Right ventricle myocardium superior (tissue), 1 donor: ENCODE measurements at places on chromosomes 16 and 17. TPM values are rescaled to one million over a fixed set of nuclear protein-coding genes. Genes with fewer than 3 reads are reported as not detected.

TBC1D26 gene
- not detected for total RNA-seq

HYDIN gene
- 0.89 TPM for total RNA-seq

P2RX5 gene
- 13.0 TPM for total RNA-seq

PPP1R27 gene
- not detected for total RNA-seq

DNAH9 gene
- total RNA-seq: not detected

SPNS1 gene
- 15.3 TPM for total RNA-seq

FKBP10 gene
- 10.6 TPM for total RNA-seq
